ENCODE measurements at places on chromosomes 2 and 18. TPM values are rescaled to one million over a fixed set of nuclear protein-coding genes. Genes with fewer than 3 reads are reported as not detected.

The NEU2 gene
- total RNA-seq: not detected

The GALNT14 gene
- total RNA-seq: not detected

The AOX1 gene
- total RNA-seq: 43.0 TPM

The TCF23 gene
- not detected for total RNA-seq

The GTF3C2 gene
- 42.3 TPM for total RNA-seq

The CD28 gene
- 0.52 TPM for total RNA-seq

The TET3 gene
- 3.7 TPM for total RNA-seq
